NCI-H69 (cell line): ENCODE measurements at places on chromosomes 4 and X.

GRCh38 chr4:141543706-141544105 is 92.7 kb upstream of the IL15 start:
- no peak for DNase-seq

- peak; percentile 84 for DNase-seq
These were observed 59.7 kb downstream of the SMAD1 start for GRCh38 chr4:145541346-145541745.

GRCh38 chr4:18318682-18319388 is 297.3 kb upstream of the LCORL start:
- no peak for DNase-seq

DNA sequence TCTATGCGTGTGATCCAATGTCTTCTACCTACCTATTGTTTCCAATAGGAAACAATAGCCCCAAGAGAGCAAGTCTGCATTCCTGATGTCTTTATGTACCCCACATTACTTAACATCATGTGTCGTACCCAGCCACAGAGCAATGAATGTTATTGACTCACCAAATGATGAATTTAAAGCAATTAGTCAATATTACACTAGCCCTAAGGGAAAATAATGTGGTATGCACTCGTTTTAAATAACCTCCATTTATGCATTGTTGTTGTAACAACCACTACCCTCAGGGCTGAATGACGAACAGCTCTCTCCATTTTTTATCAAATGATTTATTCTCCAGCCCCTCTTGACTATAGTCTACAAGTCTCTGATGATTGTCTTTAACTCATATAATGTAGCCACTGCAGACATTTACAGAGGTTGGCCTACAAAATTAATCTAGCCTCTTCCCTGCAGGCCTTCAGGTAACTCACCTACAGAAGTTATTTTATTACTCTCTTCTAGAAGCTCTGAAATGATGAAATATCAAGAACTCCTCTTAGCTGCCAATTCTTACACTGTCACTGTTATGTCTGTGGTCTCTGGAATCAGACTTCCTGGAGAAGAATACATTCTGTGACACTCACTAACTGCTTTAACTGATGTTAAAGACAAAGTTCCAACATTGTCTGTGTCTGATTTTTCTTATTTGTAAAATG is 601.7 kb upstream of the GRIA3 start:
- DNase-seq: peak; percentile 17

DNA sequence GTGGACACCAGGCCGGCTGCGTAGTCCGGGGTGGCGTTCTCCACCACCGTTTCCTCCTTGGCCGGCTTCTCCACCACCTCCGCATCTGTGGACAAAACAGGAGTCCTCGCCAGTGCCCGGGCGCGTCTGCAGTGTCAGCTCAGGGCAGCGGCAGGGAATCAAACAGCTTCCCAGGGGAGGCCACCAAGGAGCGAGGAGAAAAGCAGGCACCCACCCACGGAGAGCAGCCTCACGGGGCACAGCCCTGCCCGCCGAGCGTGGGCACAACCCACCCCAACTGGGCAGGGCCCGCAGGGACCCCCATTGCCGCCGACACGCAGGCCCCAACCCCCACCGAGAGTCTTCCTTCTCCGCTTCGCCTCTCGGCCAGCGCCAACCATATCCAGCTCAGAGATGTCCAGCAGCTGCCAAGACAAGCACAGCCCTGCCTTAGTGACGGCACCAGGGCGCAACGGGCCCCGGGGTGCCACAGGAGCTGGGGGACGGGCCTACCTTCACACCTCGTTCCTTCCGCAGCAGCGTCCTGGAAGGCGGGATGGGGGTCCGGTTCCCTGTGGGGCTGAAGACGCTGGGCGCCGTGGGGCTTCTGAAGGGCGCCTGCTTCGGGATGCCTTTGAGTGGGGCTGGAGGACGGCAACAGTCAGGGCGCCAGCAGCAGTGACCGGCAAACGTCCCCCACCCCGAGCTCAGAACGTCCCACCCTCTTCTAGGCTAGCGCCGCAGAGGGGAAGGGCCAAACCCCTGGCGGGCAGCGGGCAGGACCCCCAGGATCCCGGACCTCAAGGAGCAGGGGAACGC is 22.8 kb downstream of the NELFA start:
- no peak for DNase-seq

DNA sequence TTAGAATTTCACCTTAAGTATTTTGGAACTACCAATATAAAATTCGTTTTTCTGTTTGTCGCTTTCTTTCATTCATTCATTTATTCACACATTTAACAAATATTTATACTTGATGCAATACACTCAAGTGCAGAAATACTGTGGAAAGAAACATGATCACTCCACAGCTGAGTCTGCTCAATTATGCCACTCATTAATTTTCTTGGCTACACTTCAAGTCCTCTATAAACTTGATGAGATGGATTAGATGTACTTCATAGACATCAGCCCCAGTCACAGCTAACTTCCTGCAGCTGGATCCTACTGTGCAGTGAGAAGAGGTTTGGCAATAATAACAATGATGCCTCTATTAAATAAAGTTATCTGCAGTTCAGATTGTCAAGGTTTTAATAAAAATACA is 208.1 kb downstream of the PDGFC start:
- DNase-seq: peak; percentile 84

DNA sequence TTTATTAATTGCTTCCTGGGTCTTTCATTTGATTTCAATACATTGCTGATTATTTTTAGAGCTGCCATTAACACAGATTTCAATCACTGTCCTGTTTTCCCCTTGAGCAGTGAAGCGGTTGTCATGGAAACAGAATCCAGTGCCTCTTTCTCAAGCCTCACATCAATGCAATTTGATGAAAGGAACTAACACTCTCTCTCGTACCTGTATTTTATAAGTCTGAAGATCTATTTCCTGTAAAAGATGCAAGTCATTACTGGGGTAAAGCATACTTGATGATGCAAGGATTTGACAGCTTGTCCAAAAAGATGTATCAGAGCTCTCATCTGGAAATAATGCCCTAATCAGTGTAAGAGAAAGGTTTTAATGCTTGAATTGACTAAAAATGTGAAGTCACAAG is 17.9 kb upstream of the GASK1B start:
- DNase-seq: no peak

GRCh38 chr4:78205591-78205990 is 148.5 kb downstream of the FRAS1 start:
- DNase-seq: peak; percentile 16
